Activated naive CD4-positive, alpha-beta T cell treated with anti-CD3 and anti-CD28 coated beads, Interleukin-2, amount 50 U/mL, for 16 hours (primary cell): ENCODE measurements at places on chromosomes 2 and 18.

GRCh38 chr2:119293254-119293653 is 69.6 kb downstream of the STEAP3 start:
- DNase-seq: no peak

DNA sequence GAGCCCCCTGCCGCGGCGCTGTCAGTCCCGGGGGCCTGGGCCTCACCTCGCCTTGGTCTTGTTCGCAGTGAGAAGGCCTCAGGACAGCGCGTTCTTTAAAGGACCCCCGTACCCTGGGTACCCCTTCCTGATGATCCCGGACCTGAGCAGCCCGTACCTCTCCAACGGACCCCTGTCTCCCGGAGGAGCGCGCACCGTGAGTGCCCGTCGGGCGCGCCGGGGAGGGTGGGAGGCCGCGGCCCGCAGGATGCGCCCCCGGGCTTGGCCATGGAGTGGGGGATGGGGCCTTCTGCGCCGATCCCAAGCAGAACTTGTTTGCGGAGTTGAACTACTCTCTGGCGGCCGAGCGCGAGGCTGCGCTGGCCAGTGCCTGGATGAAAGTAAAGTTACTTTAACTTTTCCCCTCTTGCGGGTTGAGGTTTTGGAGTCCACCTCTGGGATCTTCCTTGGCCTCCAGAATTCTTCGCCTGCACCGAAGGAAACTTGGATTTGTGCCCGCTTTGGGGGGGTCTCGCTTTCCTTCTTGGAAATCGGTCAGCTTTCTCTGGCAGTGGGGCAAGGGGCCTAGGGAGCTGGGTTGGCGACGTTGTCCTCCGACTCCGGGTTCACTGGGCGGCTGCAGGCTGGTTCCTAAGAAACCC is 1.2 kb downstream of the TCF7L1 start:
- DNase-seq: peak; percentile 13

DNA sequence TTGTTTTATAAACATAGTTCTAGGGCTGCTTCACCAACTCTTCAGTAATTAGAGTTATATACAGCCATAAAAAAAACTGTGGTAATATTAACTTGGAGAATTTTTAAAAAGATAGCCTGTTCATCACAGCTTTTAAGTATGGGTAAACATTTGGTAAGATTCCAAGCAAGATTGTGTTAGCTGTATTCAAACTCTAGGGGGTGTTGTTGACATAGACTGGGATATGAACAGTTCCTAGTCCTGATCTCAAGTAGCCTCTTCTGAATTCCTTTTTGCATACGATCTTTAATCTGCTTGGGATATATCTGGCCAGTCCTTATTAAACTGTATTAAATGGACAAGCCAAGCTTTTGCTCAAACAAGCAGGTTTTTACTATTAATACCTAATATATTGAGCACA is 13.4 kb downstream of the NOP58 start:
- no peak for DNase-seq

GRCh38 chr2:207869784-207870778 is 100.4 kb upstream of the FZD5 start:
- DNase-seq: no peak

DNA sequence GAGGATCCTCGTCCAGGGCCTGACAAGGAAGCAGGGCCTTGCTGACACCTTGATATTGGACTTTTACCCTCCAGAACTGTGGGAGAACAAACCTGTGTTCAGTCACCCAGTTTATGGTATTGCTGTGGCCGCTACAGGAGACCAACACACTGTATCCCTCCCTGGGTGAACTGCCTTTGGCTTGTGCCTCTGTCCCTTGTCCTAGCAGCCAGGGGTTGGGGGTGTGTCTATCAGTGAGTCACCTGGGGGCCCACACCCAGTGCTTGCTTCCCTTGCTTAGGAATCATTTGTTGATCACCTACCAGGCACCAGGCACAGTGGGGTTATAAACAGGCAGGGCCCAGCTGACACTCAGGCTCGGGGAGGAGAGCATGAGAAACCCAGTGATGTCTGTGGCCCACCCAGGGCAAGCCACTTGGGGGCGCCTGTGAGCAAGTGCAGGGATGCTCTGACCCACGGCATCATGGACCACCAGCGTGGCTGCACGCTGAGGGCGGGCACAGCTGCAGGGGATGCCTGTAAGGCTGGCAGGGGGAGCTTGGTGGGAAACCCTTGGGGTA is 17.1 kb downstream of the TMEM185B start:
- DNase-seq: no peak

GRCh38 chr2:129331638-129332037 is 647.8 kb upstream of the RAB6C start:
- DNase-seq: no peak

DNA sequence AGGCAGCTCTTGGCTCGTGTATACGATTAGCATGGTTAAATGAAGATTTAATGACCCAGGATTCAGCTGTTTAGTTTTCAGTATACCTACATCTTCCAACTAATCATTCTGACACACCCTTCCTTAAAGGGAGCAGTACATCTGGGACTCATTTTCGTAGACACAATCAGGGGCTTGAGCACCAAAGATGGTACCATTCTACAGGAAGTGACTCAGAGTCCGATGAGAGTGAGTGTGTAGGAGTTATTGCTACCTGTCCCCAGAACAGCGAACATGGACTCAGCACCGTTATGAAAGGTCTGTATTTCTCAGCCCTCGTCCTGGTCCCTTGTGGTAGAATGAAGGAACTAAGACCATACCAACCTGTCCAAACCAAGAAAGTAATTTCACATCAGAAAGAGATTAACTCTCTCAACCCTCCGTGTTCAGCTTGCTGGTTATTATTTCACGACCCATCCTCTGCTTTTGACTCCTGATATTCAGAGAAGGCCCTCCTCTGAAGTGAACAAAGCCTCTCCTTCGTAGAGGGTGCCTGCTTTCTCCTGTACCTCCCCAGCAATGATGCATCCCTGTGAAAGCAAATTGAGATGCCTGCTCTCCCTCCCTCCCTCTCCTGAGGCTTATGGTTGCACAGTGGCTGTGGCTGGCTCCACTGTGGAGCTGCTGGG is 214.8 kb downstream of the MTX2 start:
- no peak for DNase-seq

DNA sequence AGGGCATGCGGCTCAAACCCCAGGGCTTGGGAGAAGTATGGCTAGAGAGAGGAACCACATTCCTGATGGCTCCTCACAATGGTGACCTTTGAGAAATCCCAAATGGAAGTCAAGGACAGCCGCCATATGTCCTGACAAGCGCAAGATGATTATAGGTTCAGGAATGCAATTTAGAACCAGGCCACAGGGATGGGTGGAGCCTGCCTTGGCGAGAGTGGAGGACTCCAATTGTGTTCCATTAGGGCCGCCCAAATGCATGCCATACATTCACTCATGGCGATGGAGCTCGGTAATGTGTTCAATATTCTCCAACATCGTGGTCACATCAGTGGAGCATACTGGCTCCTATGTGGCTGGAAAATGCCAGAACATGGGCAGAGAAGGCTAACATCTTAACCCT is 662.9 kb upstream of the ID2 start:
- DNase-seq: no peak

DNA sequence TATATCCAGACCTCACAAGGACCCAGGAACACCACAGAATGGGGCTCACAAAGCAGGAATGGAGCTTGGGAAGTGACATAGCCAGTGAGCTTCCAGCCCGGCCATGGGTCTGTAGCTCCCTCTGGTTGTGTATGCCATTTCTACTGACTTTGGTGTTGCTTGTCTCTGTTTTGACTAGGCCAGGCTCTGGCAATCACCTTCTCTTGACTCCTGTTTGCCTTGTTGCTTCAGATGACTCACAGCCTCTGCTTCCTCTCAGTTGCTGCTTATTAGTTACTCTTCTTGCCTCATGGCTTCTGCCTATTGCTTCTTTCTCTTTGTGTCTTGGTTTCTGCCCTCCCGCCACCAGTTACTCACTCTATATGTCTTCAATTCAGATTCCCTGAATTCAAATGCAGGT is 15.8 kb upstream of the IER3IP1 start:
- no peak for DNase-seq

GRCh38 chr2:225040856-225041206 is 1.4 kb downstream of the DOCK10 start:
- DNase-seq: peak; percentile 46

- no peak for DNase-seq
Observed at GRCh38 chr18:75167137-75167536, 41.8 kb downstream of the PTGR3 start.

- DNase-seq: no peak
Observed at GRCh38 chr2:11388262-11389051, 44.0 kb upstream of the ROCK2 start.

GRCh38 chr18:23864624-23865023 is 149.9 kb upstream of the TTC39C start:
- DNase-seq: no peak

DNA sequence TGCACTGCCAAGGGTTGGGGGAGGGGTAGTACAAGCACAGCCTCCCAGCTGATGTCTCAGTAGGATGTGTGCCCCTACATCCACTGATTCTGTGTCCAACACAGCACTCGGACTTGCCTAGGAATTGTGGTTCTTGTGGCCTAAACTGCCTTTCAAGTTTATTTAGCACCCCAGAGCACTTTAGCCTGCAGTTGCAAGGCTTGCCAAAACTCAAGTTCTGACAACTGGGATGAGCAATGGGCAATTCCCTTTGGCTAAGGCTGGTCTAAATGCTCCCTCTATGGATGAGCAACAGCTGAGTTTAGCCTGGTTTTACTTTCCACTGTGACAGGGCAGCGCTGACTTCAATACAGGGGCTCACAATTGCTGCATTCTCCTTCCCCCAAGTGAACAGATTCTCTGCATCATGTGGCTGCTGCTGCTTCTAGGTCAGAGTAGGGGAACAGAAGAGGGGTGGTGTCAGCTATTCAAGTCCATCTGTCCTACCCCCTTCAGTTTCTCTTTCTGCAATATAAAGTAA is 471.5 kb downstream of the PIK3C3 start:
- no peak for DNase-seq

DNA sequence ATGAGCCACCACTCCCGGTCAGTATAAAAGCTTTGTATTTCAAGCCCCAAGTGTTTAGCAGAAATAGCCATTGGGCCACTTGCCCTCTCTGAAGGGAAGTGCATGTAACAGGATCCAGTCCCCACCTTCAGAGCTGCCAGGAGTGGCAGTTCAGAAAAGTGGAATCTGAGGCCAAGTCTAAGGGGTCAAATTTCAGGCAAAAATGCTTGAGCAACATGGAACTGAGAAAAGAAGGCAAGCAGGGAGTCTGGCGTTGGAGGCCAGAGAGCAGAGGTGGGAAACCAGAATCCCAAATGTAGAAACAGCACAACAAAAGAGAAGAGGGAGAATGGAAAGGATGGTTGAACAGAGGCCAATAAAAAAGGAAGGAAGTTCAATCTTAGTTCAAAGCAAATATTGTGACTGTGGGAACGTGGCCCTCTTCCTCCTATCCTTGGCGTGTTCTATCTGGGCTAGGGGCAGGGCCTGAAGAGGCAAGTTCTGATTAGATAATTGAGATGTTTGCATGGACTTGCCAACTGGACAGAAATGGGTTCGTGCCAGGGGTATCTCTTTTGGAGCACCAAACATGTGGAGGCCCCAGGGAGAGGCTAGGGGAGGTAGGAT is 102.2 kb downstream of the AP1S3 start:
- no peak for DNase-seq

DNA sequence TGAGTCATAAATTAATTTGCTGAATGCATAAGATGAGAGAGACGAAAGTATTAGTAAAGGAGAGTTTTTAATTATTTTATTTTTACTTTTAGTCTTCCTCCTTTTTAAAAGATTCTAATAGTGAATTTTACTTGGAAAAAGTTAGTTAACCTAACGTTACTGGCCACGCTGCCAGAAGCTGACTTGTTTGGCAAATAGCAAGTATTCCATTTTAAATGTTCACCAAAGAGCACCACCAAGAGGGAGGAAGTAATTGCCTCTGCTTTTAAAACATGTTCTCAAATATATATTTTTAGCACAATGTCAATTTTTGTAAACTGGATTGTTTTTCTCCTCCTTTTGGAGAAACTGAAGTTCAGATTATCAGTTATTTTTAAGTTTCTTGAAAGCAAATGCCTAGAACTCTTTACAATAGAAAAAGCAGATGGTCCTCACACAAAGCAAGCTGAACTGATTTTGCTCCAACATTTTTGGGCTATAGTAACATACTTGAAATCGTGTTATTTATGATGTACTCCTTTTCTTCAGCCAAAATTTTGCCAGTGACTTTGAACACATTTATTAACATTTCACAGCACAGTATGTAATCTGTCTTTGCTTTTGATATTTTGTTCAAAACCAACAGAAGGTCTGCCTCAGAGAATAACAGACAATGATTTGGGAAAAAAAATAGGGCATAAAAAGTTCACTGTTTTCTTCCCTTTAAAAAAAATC is 1311.0 kb upstream of the FAM98A start:
- no peak for DNase-seq

- no peak for DNase-seq
Observed at GRCh38 chr18:65762556-65762955, 11.7 kb downstream of the CDH7 start.
